Aorta (tissue), 5 donors: ENCODE measurements at places on chromosomes 4 and X. TPM values are rescaled to one million over a fixed set of nuclear protein-coding genes. Genes with fewer than 3 reads are reported as not detected.

Gene FAT4
- 40.5 TPM for total RNA-seq

DNA sequence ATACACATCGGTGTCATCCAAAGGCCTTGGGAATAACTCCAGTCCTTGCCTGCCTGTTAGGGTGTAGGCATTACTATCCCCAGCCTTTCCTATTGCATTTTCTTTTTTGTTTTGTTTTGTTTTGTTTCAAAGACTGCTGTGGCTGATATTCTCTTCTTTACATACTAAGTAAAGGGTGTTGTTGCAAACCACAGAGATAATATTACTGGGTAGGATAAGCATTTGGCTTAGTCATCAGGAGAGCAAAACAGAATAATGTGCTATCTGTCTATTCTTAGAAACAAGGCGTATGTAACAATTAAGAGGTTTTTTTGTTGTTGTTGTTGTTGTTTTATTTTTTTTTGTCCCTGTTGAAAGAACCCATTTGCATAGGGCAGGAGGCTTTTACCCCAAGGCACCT, 41.8 kb downstream of the UGT2B28 start:
- no peak for DNase-seq

- no peak for DNase-seq
Observed at GRCh38 chr4:184196730-184197385, 20.8 kb downstream of the ENPP6 start.

DNA sequence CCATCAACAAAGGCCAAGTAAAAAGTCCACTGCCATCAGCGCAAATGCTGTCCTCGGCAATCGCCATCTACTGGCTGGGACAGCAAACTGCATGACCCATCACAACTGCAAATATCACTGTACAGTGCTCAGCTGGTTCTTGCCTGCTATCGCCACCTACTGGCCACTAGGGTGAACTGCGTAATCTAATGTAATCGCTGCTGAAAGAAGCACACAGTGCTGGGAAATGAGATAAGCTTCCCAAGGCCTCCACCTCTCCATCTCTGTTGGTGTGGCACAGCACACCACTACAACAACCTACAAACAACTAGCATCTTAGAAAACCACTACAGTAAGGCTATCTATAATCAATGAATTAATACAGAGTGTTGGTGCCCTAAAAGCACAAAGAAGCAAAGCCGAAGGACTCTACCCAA, 298.3 kb downstream of the TEX13A start:
- DNase-seq, result peak; percentile 71

DNA sequence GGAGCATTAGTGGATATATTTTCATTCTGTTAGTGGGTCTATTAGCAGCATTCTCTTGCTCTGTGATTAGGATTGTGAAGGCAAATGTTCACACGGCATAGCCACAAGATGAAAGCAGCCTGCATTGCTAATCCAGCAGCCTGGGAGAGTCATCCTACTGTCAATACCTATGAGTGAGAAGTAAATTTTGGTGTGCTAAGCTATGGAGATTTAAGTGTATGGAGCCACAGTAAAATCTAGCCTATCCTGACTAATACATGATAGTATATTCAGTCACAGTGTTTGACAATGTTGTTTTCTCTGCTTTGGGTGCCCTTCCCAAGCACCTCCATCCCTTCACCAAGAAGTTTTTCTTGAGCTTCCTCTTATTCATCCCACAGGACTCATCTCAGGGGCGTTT, 47.2 kb upstream of the TMPRSS11F start:
- no peak for DNase-seq

DNA sequence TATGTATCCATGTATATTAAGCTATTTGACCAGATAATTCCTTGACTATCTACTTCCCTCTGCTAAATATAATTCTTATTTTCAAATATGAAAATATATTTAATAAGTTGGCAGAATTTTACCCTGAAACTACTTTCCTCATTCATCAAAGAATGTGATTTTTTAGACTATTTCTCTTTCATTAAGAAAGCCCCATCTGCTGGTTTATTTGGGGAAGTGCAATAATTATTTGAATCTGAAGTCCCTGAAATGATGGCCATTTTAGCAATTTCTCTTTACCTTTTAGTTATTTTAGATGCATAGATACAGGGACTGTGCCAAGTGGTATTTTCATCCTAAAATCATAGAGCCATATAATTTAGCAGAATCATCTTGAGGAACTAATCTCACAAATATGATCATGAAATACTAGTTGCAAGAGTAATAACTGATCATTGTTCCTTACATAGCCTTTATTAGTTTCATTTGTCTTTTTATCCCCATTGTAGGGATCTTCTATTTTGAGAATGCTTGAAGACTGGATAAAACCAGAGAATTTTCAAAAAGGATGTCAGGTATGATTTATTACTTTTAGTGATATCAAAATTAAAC, 39.0 kb downstream of the ENPEP start:
- no peak for DNase-seq

DNA sequence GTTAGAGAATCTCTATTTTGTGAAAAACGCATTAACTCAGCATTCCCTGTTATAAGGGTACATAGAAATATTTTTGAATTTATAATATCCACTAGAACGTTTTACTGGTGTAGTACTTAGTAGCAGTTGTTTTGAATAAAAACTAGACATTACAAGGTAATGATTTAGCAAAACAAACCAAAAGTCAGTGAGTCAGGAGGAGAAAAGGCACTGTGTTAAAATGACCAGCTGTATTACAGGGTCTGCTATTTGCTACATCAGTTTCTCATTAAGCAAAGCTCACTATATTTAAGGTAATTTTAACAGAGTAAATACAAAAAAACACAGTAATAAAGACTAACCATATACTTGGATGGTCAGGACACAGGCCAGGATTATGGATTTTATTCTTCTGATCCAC, 152.8 kb downstream of the RASL11B start:
- DNase-seq, result no peak
